Activated naive CD4-positive, alpha-beta T cell treated with anti-CD3 and anti-CD28 coated beads for 36 hours (primary cell): ENCODE measurements at places on chromosomes 2 and 18. TPM values are rescaled to one million over a fixed set of nuclear protein-coding genes. Genes with fewer than 3 reads are reported as not detected.

Gene FAM228B
- 4.1 TPM for total RNA-seq

Gene PPM1B
- total RNA-seq: 39.3 TPM

Gene TDRD15
- not detected for total RNA-seq

Gene COL3A1
- not detected for total RNA-seq

Gene TMEM163
- not detected for total RNA-seq

Gene STAT4
- total RNA-seq: 53.9 TPM

Gene FRZB
- not detected for total RNA-seq

GRCh38 chr2:223941579-223942277 lies 3.4 kb downstream of the WDFY1 start:
- no peaks in the 10 kb centered on the region for H3K27me3 ChIP-seq
- peaks cover 27% of the 10 kb centered on the region for H3K36me3 ChIP-seq
- peaks cover 62% of the 10 kb centered on the region for H3K4me1 ChIP-seq
- DNase-seq: peak; percentile 93

DNA sequence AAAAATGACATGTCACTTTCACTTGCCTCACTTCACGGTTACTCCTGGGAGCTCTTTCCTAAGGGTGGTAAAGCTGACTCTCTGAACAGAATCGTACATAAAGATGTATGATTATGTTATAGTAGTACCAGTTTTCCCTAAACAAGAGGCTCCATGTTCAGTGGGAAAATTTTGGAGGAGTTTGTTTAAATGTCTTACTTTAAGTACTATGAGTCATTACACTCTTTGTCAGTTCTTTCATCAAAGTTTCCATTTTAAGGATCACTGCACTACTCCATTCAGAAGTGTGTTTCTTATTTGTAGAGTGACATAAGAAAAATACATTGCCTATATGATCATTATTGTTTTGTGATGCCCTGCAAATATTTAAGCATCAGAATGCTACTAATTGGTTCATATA lies 121.1 kb upstream of the FIGN start:
- H3K4me1 ChIP-seq: no peaks in the 10 kb centered on the region
- no peaks in the 10 kb centered on the region for H3K27me3 ChIP-seq
- DNase-seq: no peak

- H3K4me3 ChIP-seq: no peak overlapping the region
- no peak overlapping the region for H3K27ac ChIP-seq
Observed at GRCh38 chr2:186595219-186595618, 5.4 kb downstream of the ITGAV start.

GRCh38 chr2:223896833-223897311 lies 48.3 kb downstream of the WDFY1 start:
- no peaks in the 10 kb centered on the region for H3K27me3 ChIP-seq
- H3K36me3 ChIP-seq: peaks cover 30% of the 10 kb centered on the region
- no peak for DNase-seq
- no peak overlapping the region for H3K27ac ChIP-seq
- no peak overlapping the region for H3K4me3 ChIP-seq

DNA sequence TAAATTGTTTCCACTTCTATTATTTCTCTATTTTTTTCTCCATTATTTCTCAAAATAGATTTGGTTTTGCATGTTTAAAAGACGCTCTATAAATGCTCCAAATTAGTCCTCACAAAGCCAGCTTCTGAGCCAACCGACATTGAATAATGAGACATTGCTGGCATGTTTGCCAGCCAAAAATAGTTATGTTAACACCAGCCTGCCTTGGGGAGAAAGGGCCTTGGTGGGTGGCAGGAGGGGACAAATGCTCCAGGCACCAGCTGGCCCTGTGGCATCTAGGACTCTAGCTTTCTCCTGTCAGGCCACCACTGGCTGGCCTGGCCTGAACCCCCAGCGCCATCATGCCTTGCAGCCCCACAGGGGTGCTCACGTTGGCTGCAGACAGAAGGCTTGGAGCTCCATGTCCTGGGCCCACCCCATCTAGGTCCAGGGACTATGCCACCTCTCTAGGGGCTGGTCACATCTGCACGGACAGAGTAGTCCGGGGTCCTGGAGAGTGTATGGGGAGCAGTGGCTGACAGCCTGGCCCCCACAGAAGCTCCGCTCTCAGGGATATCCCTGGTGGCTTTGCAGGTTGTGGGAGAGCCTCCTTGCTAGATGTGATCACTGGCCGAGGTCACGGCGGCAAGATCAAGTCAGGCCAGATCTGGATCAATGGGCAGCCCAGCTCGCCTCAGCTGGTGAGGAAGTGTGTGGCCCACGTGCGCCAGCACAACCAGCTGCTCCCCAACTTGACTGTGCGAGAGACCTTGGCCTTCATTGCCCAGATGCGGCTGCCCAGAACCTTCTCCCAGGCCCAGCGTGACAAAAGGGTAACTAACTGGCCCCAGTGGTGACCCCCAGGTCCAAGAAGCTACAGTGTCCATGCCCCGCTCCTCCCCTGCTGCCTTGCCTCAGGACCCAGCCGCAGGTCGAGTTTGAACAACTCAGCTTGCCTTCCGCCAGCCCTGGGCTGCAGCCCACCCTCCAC lies 12.5 kb downstream of the ABCG8 start:
- no peak for DNase-seq
- no peaks in the 10 kb centered on the region for H3K36me3 ChIP-seq
- H3K4me3 ChIP-seq: no peak overlapping the region
- no peak overlapping the region for H3K27ac ChIP-seq

GRCh38 chr2:170202437-170202836 lies 24.5 kb downstream of the MYO3B start:
- DNase-seq: no peak
- H3K27ac ChIP-seq: no peak overlapping the region
- no peak overlapping the region for H3K4me3 ChIP-seq
- H3K36me3 ChIP-seq: no peaks in the 10 kb centered on the region
- H3K27me3 ChIP-seq: peaks cover 21% of the 10 kb centered on the region

- peaks cover 49% of the 10 kb centered on the region for H3K36me3 ChIP-seq
- DNase-seq: no peak
Observed at GRCh38 chr2:241087420-241088268, 14.4 kb downstream of the MTERF4 start.

- no peak for DNase-seq
- no peak overlapping the region for H3K27ac ChIP-seq
- no peak overlapping the region for H3K4me3 ChIP-seq
- H3K27me3 ChIP-seq: peaks cover 11% of the 10 kb centered on the region
- no peaks in the 10 kb centered on the region for H3K36me3 ChIP-seq
- no peaks in the 10 kb centered on the region for H3K4me1 ChIP-seq
Observed at GRCh38 chr18:7557973-7558372, 9.1 kb upstream of the PTPRM start.

DNA sequence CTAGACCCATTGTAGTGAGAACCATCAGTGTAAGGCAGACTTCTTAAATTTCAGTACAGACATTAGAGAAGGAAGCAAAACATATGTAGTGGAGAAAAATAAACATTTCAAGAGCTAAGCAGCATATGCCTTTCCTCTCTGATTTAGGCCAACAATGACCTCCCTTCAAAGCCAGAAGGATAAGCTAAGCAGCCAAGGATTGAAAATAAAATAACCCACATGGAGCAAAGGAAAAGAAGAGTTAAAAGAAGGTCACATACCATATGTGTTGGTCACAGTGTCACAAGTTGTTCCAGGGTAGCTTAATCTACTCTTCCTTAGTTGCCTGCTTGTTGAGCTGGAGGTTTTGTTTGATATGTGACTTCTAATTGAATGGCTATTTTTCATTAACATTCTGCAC lies 15.6 kb upstream of the LAMA1 start:
- H3K27ac ChIP-seq: no peak overlapping the region
- no peak overlapping the region for H3K4me3 ChIP-seq
- no peaks in the 10 kb centered on the region for H3K4me1 ChIP-seq
- no peaks in the 10 kb centered on the region for H3K36me3 ChIP-seq
- no peaks in the 10 kb centered on the region for H3K27me3 ChIP-seq

- no peaks in the 10 kb centered on the region for H3K36me3 ChIP-seq
- H3K4me1 ChIP-seq: no peaks in the 10 kb centered on the region
- no peak overlapping the region for H3K4me3 ChIP-seq
- H3K27ac ChIP-seq: no peak overlapping the region
- no peak for DNase-seq
Observed at GRCh38 chr2:119480718-119481142, 43.6 kb downstream of the SCTR start.

- no peaks in the 10 kb centered on the region for H3K36me3 ChIP-seq
- H3K4me3 ChIP-seq: no peak overlapping the region
- no peak overlapping the region for H3K27ac ChIP-seq
- no peak for DNase-seq
- H3K4me1 ChIP-seq: no peaks in the 10 kb centered on the region
Observed at GRCh38 chr2:22273853-22274252, 1111.1 kb upstream of the KLHL29 start.

- no peak overlapping the region for H3K27ac ChIP-seq
- no peaks in the 10 kb centered on the region for H3K4me1 ChIP-seq
- no peak overlapping the region for H3K4me3 ChIP-seq
- DNase-seq: no peak
- no peaks in the 10 kb centered on the region for H3K27me3 ChIP-seq
- H3K36me3 ChIP-seq: no peaks in the 10 kb centered on the region
Observed at GRCh38 chr2:12074845-12075217, 328.4 kb downstream of the LPIN1 start.

DNA sequence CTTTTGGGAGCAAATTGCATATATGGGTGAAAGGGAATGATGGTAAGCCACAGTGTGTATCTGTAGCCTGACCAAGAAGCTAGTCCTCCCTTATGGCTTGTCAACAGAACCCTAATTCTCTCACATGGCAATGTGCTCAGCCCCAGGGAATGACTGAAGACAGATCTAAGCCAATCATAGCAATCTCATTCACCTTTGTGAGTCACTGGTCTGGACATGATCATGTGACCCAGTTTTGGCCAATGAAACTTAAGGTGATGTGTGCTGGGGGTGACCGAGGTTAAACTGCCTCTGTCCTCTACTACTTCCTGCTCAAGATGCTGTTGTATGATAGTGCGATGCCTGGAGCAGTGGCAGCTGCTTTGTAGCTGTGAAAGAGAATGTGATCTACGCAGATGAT lies 491.2 kb upstream of the HS6ST1 start:
- no peaks in the 10 kb centered on the region for H3K4me1 ChIP-seq
- DNase-seq: no peak
- H3K27me3 ChIP-seq: peaks cover 7% of the 10 kb centered on the region
- no peak overlapping the region for H3K27ac ChIP-seq
- no peaks in the 10 kb centered on the region for H3K36me3 ChIP-seq

DNA sequence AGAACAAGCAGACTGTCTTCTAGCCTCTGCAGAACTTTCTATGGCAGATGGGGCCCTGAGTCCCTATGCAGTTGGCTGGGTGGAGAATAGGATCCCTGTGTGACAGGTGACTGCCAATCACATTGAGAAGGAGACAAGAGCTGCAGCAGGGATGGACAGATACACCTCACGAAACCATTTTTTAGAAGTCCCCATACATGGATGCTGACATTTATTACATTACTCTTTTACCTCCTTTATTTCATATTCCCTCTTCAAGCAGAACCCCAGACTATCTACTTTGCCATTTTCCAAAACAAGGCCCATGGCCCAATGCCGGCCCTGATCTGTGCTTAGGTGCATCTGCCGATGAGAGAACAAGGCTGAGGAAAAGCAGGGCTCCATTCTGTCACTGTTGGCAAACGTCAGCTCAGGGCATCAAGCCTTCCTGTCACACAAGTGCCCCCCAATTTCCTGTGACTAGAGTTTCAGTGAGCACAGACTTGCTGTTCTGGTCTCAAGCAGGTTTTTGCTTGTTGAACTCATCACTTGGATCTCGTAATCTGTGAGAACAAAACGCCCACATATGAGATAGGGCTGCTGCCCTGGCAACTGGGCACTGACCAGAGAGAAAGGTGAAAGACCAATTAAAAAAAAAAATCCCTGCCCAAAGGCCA lies 35.8 kb downstream of the LOXHD1 start:
- H3K27me3 ChIP-seq: no peaks in the 10 kb centered on the region
- DNase-seq: no peak
- no peaks in the 10 kb centered on the region for H3K36me3 ChIP-seq
- H3K27ac ChIP-seq: no peak overlapping the region
- H3K4me1 ChIP-seq: peaks cover 27% of the 10 kb centered on the region

DNA sequence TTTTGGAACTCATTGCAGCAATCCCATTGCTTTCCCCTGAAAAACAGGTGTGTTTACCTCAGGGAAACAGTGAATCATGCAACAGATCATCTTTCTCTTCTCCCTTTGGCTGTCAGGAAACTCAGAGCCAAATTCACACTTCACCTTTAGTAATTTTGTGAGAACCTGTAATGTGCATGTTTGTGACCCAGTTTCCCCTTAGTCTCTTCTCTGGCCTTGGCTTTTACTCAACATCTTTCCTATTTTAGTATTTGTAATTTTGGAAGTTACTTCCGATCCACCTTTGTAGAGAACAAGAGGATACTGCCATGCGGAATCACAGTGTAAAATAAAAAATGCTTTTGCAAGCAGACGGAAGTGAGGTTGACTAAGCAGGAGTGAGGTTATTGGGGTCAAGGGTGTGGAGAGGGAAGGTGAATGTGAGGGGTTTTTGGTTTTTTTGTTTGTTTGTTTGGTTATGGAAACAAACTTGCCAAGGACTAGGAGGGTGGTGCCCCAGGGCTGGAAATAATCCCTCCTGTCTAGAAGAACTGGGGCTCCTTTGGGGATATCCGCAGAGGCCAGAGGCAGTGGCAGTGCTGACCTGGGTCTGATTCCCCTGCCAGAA lies 14.0 kb downstream of the ASPRV1 start:
- peaks cover 28% of the 10 kb centered on the region for H3K4me1 ChIP-seq
- no peaks in the 10 kb centered on the region for H3K27me3 ChIP-seq
- no peak overlapping the region for H3K4me3 ChIP-seq
- DNase-seq: no peak

- no peak overlapping the region for H3K4me3 ChIP-seq
- no peaks in the 10 kb centered on the region for H3K27me3 ChIP-seq
- H3K27ac ChIP-seq: no peak overlapping the region
- DNase-seq: no peak
- no peaks in the 10 kb centered on the region for H3K36me3 ChIP-seq
Observed at GRCh38 chr2:47255794-47256193, 100.7 kb upstream of the STPG4 start.

DNA sequence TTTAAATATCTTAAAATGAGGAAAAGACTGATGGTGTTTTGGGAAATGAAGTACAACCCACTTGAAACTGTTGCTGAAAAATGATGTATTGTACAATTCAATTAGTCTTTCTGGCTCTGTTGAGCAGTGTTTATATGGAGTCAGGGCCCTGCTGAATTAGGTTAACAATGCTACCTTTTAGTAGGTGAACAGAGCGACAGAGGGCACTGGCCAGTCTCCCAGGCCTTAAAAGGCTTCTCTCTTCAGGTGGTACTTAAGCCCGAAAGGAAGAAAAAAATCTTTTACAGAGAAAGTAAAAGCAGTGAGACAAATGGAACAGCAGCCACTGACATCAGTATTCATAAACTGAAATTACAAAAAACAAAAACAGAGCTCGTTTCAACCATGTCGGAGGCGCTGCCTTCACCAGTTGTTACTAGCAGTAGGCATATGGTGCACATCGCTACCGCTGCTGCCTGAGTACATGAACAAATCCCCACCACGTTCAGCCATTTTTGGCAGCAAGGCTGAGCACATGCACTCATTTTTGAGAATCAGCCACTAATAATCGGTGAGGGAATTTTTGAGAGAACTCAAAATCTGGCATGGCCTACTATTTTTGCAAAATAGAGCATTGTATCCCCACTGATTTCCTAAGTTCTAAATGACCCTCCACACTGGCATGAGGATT lies 91.8 kb downstream of the PLEKHM3 start:
- no peaks in the 10 kb centered on the region for H3K4me1 ChIP-seq
- no peaks in the 10 kb centered on the region for H3K27me3 ChIP-seq
- DNase-seq: no peak
- H3K4me3 ChIP-seq: no peak overlapping the region
- no peak overlapping the region for H3K27ac ChIP-seq

- H3K27me3 ChIP-seq: no peaks in the 10 kb centered on the region
- H3K36me3 ChIP-seq: no peaks in the 10 kb centered on the region
- no peak overlapping the region for H3K27ac ChIP-seq
- no peak for DNase-seq
- no peak overlapping the region for H3K4me3 ChIP-seq
Observed at GRCh38 chr2:241810307-241811200, 1.6 kb downstream of the NEU4 start.
